Renal cortical epithelial cell (primary cell): ENCODE measurements at places on chromosomes 13 and 19.
A peak's percentile ranks its signal among the peaks of the same experiment; 100 is the strongest.

- DNase-seq = peak; percentile 69
These were observed 1.7 kb upstream of the S1PR4 start for GRCh38 chr19:3176715-3177501.

DNA sequence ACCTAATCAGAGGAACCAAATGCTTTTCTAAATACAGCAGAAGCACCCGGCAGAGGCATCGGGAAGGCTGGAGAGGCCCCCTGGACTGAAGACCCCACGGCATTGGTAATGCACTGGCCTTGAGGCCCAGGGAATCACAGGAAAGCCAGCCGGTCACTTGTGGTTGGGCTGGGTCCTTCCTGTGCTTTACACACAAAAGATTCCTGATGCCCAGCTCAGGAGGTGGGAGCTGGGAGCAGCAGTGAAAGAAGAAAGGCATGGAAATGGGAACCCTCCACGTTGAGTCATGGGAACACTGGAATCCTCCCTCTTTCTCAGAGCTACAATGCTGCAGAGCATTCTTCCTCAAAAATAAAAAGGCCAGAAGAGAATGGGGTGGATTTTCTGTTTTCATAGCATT lies 126.4 kb downstream of the TNFRSF19 start:
- DNase-seq = peak; percentile 30

GRCh38 chr19:48815870-48816501 lies 5.2 kb upstream of the BCAT2 start:
- peak; percentile 77 for DNase-seq

DNA sequence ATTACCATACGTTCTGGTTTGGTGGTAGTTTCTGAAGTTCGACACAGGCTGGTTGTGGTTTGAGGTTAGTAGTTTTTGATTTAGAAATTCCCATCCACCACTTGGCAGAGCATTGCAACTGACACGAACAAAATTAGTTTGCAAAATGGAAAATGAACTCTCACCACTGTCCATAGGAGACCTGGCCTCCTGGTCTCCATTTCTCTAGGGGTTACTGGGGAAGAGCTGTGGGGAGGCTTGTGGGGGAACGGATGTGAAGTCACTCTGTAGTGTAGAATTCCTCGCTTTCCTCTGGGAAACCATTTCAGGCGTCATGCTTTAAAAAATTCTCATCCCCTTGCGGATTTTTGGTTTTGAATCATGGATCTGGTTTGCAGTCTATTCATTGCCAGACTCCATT lies 321.5 kb upstream of the MAB21L1 start:
- no peak for DNase-seq

GRCh38 chr19:12000152-12000981 lies 35.1 kb downstream of the ZNF433 start:
- DNase-seq = peak; percentile 55

DNA sequence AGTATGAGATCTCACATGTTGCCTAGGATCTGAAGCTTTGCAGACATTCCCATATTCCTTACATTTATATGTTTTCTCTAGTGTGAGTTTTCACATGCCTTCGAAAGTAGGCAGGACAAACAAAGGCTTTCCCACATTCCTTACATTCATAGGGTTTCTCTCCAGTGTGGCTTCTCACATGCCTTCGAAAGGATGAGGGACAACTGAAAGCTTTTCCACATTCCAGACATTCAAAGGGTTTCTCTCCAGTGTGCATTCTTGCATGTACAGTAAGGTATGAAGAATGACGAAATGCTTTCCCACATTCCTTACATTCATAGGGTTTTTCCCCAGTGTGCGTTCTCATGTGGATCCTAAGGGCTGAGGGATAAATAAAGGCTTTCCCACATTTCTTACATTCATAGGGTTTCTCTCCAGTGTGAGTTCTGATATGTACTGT lies 14.2 kb downstream of the ZNF699 start:
- peak; percentile 9 for DNase-seq

DNA sequence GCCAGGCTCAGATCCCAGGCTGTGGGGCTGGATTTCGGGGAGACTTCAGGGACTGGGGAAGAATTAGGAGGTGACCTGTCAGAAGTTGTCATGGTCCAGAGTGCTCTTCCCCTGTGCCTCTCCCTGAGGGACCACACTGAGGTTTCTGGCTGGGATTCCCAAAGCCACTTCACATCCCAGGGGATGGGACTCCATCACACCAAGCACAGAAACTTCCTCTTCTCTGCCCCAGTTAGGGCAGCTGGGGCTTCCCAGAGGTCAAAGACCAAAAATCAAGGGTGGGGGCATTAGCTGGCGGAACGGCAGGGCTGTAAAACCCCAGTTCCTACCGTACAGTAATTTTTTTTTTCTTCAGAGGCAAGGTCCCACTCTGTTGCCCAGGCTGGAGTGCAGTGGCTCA lies 7.4 kb downstream of the FCER2 start:
- DNase-seq = no peak

DNA sequence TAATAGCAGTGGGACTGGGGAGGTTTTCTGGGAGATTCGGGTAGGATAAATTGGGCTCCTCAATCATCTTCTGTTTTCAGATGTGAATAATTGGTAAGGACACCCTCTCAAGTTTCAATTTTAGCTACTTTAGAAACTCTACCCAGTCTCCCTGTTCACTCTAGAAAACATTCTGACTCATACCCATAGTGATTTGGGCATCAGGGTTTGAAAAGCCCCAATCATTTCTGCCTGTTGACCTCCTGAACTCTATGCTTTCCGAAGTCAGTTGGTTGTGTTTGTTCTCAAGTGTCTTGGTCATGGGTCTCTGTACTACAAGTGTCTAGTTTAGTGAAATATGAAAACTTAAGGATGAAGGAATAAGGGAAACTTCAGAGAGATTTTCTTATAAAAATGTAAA lies 911.3 kb upstream of the GPC6 start:
- DNase-seq = no peak

DNA sequence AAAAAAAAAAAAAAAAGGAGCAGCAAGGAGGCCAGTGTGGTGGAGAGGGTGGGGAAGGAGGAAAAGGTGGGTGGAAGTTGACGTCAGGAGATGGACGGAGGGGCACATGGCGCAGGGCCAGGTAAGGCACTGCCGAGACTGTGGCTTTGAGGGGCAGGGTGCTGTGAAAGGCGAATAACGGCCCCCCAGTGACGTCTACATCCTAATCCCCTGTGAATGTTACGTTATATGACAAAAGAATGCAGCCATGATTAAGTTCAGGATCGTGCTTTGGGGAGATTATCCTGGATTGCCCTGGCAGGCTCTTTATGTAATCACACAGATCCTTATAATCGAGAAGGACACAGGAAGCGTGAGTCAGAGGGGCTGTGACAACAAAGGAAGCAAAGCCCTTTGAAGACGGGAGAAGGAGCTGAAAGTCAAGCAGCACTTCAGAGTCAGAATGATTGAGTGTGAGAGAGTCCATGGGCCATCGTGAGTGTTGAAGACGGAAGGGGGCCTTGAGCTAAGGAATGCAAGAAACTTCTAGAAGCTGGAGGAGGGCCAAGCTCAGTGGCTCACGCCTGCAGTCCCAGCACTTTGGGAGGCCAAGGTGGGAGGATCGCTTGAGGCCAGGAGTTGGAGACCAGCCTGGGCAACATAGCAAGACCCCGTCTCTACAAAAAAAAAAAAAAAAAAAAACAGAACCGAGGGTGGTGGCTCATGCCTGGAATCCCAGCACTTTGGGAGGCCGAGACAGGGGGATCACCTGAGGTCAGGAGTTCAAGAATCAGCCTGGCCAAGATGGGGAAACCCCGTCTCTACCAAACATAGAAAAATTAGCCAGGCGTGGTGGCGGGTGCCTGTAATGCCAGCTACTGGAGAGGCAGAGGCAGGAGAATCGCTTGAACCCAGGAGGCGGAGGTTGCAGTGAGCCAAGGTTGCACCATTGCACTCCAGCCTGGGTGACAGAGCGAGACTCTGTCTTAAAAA lies 13.8 kb upstream of the CEACAM16 start:
- DNase-seq = peak; percentile 84

DNA sequence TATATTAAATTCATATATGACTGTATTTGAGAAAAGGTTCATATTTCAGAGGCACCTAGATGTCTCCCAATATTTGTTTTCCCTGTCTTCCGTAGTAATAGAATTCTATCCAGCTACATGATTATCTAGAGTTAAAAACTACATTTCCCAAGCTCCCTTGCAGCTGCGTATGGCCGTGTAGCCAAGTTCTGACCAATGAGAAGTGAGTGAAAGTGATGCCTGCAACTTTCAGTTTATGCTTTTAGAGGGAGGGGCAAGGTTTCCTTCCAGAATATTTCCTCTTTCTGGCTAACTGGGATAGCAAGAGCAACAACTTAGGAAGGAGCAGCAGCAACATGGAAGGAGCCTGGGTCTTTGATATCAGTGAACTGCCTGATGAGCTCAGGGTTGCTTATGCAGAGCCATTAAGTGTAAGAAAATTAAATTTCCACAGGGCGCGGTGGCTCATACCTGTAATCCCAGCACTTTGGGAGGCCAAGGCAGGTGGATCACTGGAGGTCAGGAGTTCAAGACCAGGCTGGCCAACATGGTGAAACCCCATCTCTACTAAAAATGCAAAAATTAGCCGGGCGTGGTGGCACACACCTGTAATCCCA lies 23.2 kb upstream of the CYP2A13 start:
- no peak for DNase-seq

DNA sequence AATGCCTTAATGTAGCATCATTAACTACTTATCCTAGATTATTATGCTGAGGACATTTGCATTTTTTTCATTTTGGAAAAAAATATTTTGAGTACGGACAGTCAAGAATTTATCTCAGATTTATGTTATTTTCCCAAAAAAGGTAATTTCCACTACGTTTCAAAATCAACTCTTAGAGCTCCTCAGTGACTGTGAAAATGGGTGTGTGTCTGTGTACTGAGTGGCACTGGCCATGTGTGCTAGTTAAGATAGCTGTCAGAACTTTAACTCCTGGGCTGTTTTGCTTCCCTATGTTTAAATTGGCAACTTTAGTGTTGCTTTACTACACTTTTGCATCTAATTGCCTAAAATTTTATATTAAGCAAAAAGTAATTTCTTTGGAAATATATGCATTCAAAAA lies 927.4 kb downstream of the EFNB2 start:
- no peak for DNase-seq

DNA sequence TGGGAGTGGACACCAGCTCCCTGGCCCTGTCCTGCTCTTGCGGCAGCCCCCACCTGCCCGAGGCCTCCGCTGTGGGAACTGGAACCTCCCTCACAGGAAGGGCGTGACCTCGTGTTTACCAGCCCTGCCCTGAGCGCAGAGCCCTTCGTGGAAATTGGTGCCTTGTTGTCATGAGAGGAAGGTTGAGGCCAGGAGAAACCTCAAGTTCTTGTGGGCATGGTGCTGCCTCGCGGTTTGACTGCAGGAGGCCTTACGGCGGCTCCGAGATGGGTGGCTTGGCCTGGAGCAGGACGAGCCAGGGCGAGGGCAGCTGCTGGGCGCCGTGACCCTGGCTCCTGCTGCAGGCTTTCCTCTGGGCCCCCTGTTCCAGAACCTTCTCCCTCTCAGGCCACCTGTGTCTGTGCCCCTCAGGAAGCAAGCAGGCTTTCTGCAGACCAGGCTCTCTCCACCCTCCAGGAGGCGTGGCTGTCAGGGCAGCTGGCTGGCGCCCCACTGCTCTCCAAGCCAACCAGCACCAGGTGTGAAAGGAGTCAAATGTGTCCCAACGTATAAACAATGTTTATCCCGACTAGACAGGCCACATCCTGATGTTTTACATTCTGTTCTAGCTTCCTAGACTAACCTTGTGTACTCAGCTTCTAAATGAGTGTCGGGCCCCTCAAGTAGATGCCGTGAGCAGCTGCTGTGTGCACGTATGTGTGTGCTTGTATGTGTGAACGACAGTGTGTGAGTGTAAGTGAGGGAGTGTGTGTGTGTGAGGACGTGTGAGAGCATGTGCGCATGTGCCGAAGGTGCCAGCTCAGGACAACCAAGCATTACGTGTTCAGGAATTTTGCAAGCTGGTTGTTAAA lies 10.4 kb upstream of the RASA3 start:
- no peak for DNase-seq

DNA sequence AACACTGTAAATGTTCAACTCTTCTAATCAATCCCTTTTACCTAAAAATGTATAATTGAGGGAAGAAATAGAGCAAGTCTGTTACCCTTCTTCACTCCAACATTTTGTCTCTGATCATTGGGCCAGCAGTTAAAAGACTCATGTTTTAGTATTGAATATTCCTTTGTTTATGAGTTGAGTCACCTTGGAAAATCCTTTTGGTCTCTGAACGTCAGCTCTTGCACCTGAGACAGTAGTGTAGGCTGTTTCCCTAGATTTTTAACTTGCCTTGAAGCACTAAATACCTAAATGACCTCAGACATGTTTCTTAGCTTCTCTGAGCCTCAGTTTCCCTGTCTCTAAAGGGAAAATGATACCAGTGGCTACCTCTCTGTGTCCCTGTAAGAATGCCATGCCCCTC lies 184.2 kb downstream of the RFC3 start:
- DNase-seq = no peak

- DNase-seq = no peak
These were observed 68.9 kb upstream of the FREM2 start for GRCh38 chr13:38617936-38618335.

GRCh38 chr19:1591421-1592023 lies 1.1 kb downstream of the MBD3 start:
- no peak for DNase-seq

DNA sequence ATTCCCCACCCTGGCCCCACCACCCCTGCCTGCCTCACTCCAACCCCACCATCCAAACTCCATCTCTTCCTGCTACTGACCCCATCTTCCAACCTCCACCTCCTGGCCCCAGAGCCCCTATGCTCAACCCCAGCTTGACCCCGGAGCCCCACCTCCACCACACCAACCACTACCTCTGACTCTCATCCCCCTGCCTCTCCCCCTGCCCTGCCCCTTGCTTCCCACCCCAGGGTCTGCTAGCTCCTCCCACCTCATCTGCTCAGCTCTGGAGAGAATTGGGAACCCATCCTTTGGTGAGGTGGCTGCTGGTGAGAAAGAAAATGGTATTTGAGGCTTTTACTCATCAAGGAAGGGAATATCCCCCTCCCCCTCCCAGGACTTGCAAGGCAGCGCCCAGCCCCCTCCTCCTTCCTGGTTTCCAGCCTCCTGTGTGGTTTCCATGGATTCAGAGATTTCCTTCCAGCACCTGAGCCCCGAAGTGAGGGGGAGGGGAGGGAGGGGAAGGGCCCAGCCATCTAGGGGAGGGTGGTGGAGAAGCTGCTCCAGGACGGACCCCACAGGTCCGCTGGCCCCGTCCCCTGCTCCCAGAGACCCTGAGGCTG lies 11.4 kb upstream of the PEPD start:
- no peak for DNase-seq

GRCh38 chr13:34583181-34583580 lies 358.9 kb upstream of the NBEA start:
- no peak for DNase-seq

DNA sequence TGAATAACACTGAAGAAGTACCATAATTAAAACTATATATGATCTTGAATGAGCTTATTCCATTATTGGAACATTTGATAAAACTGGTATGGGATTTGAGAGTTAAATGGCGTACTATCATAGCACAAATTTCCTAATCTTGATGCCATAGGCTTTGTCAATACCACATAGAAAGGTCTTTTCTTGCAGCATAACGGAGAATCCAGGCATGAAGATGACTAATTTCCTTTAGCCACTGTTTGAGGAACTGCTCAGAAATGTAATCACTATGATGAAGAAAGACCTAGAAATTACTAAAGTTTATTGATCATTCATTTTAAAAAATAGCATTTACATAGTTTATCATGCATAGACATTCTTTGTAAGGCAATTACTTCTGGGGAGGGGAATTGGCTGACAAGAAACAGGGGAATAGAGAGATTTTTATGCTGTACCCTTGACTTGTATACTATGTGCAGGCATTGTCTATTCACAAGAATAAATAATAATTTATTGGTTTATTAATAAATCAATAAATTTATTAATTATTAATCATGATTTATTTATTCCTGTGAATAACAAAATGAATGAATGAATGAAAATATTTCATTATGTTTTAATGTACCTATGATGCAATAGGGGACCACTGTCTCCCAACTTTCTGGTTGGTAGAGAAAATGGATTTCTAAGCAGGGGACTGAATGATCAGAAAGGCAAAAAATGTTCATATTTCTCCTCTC lies 2676.6 kb downstream of the PCDH9 start:
- no peak for DNase-seq
